ENCODE measurements at places on chromosomes 6 and 20. TPM values are rescaled to one million over a fixed set of nuclear protein-coding genes. Genes with fewer than 3 reads are reported as not detected.

DNA sequence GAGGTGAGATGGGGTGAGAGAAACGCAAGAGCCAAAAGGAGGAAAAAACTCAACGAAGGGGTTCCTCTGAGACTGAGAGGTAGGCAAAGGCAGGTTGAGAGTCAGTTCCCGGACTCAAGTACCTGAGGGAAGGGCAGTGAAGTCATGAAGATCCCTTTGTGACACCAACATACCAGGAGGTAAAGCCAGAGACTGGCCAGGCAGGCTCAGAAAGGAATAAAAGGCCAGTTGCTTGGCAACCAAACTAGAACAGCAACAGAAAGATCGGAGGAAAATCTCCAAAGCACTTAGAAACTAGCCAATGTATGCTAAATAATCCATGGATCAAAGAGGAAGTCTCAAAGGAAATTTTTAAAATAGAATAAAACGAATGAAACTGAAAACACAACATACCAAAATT lies 209.8 kb upstream of the PROKR2 start:
- DNase-seq: no peak

GRCh38 chr6:42251911-42252637 lies 34.4 kb upstream of the MRPS10 start:
- DNase-seq: no peak

DNA sequence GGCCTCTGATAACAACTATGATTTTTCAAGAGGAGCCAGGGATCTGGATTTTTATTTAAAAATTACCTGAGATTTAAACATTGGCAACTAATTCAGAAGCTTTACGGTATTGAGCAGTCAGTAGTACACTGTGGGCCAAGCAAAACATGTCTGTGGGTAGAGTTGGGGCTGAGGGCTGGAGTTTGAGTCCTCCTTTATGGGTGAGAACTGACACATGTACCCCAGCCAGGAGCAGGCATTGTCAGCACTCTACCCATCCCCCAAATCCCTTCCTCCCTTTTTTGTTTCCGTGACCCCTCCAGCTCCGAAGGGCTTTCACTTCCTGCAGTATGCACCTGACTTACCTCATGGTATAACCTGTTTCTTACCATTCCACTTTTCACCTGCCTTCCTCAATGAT lies 131.4 kb downstream of the SNX5 start:
- DNase-seq: no peak

DNA sequence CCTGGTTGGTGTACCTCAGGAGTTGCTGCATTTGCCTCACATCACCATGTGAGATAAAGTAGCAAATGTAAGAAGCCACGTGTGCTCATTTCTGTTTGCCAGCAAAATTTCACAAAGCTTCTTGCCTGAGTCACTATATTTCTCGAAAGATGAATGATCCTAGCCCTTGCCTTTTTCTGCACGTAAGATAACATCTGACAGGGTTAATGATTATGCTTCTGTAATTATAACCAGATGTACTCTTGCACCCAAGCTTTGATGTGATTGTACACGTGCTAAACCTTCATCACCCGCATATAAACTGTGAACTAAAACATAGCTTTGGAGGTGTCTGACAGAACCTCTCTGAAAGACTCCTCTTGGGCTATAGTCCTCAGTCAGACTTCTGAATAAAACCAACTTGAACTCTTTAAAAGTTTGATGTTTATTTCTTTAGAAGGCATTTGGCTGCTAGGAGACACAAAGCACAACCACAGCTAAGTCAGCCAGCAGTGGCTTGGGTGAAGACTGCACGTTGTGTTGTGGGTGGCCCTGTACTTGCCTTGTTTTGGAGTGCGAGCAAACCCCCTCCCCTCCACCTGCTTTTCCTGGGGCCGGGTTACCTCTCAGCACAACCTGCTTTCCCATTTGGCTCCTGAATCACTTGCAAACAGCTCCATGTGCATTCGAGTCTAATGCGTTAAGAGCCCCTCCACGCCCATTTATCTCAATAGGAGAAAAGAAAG lies 19.3 kb downstream of the PROKR2 start:
- no peak for DNase-seq

- no peak for DNase-seq
Measured at GRCh38 chr6:110654096-110654820, 161.0 kb downstream of the CDK19 start.

GRCh38 chr6:18242062-18242851 lies 22.1 kb downstream of the DEK start:
- no peak for DNase-seq

DNA sequence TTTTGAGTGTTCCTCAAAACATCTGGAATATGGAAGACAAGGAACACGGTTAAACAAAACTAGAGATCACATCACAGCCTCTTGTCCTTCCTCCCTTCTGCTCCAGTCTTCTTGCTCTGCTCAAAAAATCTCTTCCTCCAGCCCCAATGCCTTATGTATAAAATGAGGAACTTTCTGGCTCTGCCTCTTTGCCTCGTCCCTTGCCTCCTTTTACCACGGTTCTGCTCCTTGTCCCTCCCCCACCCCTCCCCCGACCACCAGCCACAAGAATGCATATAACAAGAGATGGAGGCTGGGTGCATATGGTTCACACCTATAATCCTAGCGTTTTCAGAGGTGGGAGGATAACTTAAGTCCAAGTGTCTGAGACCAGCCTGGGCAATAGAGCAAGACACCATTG lies 43.6 kb downstream of the PLAGL2 start:
- no peak for DNase-seq

Gene SSTR4
- total RNA-seq: not detected

Gene ACSS1
- 44.4 TPM for total RNA-seq

Gene ASCC3
- total RNA-seq: 64.8 TPM

Gene IDH3B
- 96.0 TPM for total RNA-seq

Gene SLC17A1
- total RNA-seq: not detected

Gene SLC17A3
- 0.26 TPM for total RNA-seq

All from activated CD8-positive, alpha-beta memory T cell treated with anti-CD3 and anti-CD28 coated beads, Interleukin-2, amount 10 ng/mL, durations not matched to agents 7 days and 5 days (primary cell).